ENCODE measurements at places on chromosomes 7 and 10.

GRCh38 chr10:124477614-124478363 is 16.2 kb downstream of the LHPP start:
- DNase-seq = no peak

DNA sequence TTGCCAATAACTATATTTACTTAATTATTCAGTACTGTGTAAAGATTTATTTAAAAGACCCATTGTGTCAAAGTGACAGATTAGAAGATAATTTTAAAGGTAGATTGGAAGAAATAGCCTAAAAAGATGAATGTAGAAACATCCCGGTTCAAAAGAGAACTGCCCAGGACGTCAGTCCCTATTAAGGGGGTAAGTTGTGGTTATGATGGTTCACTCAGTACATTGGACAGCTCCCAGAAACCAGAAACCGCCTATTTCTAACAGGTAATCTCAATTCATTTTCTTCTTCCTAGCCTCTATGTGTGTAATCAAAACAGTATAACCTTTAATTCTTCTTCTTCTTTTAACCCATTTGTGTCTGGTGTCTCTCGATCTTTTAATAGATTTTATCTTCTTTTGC is 1.5 kb upstream of the FERD3L start:
- DNase-seq = no peak

DNA sequence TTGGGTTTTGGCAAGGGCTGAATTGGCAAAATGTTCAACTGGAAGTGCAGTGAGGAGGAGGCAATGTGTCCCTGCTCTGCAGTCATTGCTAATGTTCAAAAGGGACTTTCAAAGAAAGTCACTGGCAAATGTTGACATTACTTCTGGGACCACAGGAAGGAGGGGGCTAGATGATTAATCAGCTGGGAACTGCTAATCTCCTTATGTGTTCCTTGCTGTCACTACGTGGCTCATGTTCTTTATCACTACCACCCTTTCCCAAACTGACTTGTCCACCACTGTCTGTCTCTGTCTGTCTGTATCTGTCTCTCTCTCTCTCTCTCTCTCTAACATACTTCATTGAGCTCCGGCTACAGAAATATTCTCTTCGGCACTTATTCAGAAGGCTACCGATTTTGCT is 86.9 kb upstream of the MTPN start:
- no peak for DNase-seq

- DNase-seq = no peak
Observed at GRCh38 chr7:44508328-44509030, 18.0 kb upstream of the NUDCD3 start.

- no peak for DNase-seq
Observed at GRCh38 chr10:31705136-31705535, 223.5 kb downstream of the ARHGAP12 start.

DNA sequence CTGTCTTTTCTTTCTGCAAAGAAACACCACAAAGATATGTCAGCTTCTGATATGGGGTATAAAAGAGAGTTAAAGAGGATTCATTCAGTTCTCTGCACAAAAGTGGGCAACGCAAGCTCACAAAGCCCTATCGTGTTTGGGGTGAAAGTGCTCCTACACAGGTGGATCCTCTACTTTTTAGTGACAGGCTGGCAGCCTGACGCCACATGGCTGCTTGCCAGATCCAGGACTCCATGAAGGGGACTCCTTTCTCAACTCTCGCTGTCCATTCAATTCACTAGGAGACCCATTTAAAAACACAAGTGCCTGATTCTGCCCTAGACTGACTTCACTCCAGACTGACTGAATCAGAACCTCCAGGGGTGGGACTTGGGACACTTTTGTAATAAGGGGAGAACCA is 8.0 kb downstream of the PARP12 start:
- DNase-seq = no peak

GRCh38 chr10:23927576-23928325 is 281.2 kb upstream of the KIAA1217 start:
- no peak for DNase-seq

DNA sequence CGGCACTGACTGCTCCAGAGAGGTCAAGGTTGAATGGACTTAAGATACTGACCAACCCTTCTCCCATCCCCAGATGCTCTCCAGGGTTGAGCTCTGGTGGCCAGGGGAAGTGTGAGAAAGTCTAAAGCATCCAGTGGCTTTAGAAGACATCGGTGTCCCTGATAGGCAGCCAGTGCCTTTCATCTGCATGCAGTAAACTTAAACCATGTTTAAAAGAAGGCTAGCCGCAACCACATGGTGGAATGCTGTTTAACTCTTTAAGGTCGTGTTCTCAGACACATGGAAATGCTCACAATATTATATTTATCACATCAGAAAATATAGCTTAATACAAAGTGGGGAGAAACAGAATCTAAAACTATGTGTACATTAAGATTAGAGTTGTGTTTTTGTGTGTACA is 137.0 kb downstream of the CNNM2 start:
- no peak for DNase-seq

GRCh38 chr7:138303230-138304070 is 156.6 kb upstream of the TRIM24 start:
- DNase-seq = no peak

- no peak for DNase-seq
Observed at GRCh38 chr10:9786576-9786975, 1231.1 kb upstream of the CELF2 start.

DNA sequence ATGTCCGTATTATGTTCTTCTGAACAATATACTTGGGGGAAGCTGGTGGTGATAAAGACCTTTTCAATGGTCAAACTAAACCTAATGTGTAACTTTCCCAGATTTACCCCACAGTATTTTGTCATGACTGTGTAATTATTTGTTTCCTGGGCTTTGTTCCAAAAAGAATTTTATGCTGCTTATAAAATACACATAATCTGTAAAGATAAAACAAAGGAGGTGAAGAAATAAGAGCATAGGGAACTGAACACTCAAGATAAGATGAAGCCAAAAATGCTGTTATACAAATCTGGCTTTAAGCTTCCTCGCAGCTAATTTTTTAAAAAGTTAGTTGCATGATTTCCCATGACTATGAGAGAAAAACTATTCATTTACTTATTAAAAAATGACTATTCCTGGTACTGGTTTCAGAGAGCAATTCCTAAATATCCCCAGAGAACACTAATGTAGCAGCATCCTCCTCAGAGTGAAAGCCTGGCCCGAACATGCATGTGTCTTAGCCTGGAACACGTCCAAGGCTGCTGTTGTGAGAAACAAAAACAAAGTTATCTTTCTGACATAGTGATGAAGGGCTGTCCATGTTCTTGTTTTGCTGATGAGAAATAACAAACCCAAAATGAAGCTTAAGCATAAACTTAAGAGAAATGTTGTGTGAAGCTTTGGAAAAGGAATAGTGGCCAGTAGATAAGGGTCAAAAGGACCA is 33.9 kb downstream of the MALSU1 start:
- DNase-seq = no peak

GRCh38 chr7:5831196-5831595 is 49.4 kb upstream of the OCM start:
- DNase-seq = no peak

DNA sequence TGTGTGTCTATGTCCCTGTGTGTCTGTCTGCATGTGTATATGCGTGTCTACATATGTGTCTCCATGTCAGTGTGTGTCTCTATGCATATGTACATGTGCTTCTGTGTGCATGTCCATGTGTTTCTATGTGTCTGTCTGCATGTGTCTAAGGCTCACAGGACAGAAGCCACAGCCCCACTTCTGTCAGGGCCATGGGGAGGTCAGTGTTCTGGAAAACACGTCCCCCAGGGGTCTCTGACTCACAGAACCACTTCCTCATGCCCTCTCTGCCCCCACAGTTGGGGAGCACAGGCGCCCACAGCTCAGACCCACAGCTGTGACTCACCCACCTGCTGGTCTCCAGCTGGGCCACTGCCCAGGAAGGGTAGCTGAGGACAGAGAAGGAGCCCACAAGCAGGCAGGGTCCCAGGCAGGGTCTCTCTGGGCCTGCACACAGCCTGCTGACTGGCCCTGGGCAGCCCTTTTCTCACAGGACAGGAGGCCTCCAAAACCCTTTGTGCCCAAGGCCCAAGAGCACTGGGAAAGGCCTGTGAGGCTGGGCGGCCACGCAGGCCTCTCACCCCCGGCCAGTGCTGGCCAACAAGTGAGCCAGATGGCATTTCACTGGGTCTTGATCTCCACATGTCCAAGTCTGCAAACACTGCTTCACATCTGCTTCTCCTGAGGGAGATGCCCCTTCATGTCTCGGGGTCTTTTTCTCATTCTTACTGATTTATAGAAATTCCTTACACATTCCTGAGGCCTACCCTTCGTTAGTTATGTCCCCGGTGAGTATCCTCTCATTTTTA is 102.9 kb upstream of the FAM20C start:
- DNase-seq = no peak

Data from cortex of kidney (tissue), 1 donor.